Neural crest cell (in vitro differentiated cells): ENCODE measurements at places on chromosomes 16 and 17.
A peak's percentile ranks its signal among the peaks of the same experiment; 100 is the strongest.

DNA sequence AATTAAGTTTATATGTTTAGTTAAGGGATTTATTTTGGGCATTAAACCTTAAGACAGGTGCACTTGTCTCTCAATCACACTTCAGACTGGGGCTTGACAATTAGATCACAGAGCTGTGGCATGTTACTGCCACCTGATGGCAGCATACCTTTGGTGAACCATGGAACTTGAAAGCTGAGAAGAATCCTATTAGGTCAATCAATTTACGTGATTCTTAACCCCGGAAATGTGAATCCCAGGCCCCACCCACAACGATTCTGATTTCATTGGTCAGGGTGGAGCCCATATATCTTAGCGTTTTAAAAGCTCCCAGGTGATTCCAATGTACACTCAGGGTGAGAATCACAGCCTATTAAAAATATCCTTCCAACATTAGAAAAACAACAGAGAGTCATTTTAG, 91.0 kb downstream of the GSG1L start:
- no peak for DNase-seq

DNA sequence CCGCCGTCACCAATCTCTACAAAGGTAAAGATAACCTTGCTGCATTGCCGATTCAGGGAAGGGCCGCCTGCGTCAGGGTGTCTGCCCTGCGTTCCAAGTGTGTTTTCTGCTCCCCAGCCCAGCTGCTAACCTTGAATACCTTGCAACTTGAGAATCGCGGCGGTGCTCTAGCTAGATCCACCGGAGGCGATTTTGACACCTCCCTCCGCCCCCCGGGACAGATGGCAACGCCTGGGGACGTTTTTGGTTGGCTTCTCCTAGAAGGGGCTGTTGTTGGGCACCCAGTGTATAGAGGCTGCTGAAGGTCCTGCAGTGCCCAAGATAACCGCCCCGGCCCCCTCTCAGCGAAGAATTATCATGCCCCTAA, 1.5 kb downstream of the HAPSTR1 start:
- DNase-seq: peak; percentile 16

GRCh38 chr16:17072104-17072503, 398.7 kb downstream of the XYLT1 start:
- no peak for DNase-seq

- DNase-seq: no peak
Measured at GRCh38 chr16:10852286-10852685, 24.7 kb upstream of the CIITA start.

DNA sequence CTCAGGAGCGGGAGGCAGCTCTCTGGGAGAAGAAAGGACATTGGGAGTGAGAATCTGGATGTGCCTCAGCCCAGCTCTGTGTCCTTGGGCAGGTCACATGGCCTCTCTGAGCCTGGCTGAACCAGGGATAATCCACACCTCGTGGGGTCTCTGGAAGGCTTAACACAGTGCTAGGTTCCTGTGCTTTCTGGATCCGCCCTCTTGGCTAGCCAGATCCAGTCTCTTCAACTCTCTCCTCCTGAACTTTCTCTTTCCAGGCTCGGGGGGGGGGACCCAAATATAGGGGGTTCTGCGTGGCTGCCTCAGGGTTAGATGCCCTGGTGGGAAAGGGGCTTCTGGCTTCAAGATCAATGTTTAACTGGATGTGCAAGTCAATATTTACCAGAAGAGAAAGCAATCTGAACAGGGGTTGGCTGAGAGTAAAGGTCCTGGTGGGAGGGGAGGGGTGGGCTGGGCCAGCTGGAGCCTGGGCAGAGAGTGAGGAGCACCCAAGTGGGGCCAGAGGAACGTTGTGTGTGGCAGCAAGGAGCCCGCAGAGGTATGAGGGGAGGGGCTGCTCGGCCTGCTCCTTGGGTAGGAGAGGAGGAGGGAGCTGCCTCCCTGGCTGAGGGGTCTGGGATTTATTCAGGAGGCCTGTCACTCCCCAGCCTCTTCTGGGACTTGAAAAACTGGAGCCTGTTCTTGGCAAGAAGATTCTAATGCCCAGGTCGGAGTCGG, at the start of gene SERPINF2:
TSS of gene SERPINF2 (plus strand) at position 501 of the 717 bp plus-strand sequence. CDS start 2,125 bp downstream, outside the sequence.
- DNase-seq: no peak

- no peak for DNase-seq
Measured at GRCh38 chr16:64253525-64253924, 868.3 kb downstream of the CDH11 start.

- no peak for DNase-seq
Measured at GRCh38 chr16:50323335-50324011, 45.3 kb downstream of the BRD7 start.

DNA sequence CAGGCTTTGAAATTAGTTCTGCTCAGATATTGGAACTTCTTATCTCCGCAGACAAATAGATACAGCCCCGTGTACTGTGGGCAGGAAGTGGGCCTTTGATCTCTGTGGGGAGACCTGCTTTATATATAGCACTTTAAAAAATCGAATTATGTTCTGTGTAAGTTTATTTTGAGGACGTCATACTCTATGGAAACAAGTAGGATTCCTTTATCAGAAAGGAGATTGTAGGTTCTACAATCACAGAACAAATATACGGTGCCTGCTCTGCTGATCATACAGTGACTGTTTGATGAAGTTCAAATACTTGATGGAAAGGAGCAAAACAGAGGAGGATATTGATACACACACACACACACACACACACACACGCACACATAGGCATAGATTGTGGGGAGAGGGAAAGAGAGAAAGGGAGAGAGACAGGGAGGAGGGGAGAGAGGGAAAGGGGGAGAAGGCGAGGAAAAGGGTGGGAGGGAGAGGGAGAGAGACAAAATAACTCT, 14.7 kb upstream of the TMEM220 start:
- no peak for DNase-seq

- no peak for DNase-seq
Measured at GRCh38 chr17:78883089-78883532, 19.9 kb downstream of the CEP295NL start.

DNA sequence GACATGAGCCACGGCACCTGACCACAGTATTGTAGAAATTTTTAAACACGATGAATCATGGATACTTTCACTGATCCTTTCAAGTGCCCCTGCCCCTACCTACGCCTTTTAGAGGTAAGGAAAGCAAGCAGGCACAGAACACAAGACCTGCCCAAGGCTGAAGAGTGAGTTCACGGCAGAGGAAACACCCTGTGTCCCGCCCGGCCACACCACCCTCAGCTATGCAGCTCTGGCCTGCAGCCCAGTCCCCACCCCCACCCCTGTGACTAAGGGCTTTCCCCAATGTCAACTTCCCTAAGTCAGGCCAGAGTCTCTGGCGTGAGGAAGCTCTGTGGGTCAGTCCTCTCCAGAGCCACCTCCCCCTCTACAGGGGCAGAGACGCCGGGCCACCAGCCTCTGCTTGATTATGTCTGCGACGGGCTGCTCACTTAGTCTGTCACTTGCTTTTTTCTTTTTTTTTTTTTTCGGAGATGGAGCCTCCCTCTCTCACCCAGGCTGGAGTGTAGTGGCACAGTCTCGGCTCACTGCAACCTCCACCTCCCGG, 8.4 kb downstream of the SLC16A5 start:
- no peak for DNase-seq
